Activated CD8-positive, alpha-beta T cell treated with anti-CD3 and anti-CD28 coated beads, Interleukin-2, amount 10 ng/mL, durations not matched to agents 7 days and 5 days (primary cell): ENCODE measurements at places on chromosomes 3 and 15.

GRCh38 chr3:70849911-70850699 lies 537.7 kb upstream of the MDFIC2 start:
- no peak for DNase-seq

GRCh38 chr3:186200726-186201125 lies 91.8 kb upstream of the ETV5 start:
- no peak for DNase-seq

DNA sequence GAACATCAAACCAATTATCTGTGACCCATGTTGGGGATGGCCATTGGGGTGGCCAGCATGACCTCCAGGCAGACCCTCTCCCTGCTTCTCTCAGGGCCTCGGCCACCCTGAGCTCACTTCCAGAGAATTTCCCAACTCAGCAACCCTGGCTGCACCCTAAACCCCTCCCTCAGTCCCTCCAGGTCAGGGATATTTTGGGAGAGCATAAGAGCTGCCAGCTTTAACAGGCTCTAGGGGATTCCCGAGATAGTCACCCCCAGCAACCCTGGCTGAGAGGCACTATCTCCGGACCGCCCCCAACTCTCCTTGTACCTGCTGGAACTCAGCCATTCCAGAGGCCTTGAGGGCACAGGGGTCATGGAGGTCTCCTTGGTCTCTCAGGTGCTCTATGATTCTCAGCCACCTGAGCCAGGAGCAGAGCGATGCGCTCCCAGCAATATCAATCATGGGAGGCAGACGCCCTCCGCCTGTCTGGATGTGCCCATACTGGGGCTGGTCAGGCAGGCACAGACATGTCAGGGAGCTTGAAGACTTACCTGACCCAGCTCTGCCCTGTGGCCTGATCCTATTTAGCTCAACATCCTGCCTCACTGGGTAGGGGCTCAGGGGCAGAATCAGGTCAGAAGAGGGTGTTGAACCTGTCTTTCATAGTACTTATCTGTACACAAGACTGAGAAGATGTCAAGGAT lies 34.9 kb upstream of the CILP start:
- DNase-seq = no peak

DNA sequence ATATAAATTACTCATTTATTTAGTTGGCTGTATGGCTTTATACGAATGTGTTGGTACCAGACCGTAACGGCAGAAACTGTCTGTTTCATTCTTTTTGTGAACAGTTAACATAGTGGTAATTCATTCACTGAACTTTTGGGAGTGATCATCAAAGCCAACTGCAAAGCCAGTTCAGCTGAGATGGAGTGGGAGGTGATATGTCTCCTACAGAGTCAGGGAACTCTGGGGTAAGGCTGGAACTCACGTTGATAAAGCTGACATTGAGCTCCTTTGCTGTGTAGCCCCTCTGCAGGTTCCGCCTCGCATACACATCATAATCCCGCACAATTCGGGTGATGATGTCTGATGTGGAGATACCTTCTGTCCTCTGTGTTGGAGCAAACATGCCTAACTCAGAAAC lies 25.4 kb downstream of the SLC51A start:
- no peak for DNase-seq

DNA sequence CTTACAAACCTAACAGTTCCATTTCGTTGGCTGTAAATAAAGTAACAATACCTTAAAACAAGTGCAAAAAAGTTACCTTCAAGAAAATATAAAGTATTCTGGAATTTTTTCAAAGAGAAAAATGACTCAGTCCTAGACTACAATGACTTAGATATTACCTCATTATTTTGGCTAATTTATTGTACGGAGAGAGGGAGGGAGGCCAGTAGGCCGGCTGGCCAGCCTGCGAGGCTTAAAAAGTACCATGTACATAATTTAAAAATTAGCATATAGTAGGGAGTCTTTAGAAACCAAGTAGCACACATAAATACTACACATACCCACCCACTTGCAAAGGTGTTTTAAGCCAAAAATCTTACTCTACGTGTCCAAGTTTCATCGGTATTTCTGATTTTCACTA lies 41.9 kb upstream of the MAP4 start:
- DNase-seq = no peak

GRCh38 chr15:71355268-71355667 lies 240.0 kb downstream of the THSD4 start:
- DNase-seq = no peak

DNA sequence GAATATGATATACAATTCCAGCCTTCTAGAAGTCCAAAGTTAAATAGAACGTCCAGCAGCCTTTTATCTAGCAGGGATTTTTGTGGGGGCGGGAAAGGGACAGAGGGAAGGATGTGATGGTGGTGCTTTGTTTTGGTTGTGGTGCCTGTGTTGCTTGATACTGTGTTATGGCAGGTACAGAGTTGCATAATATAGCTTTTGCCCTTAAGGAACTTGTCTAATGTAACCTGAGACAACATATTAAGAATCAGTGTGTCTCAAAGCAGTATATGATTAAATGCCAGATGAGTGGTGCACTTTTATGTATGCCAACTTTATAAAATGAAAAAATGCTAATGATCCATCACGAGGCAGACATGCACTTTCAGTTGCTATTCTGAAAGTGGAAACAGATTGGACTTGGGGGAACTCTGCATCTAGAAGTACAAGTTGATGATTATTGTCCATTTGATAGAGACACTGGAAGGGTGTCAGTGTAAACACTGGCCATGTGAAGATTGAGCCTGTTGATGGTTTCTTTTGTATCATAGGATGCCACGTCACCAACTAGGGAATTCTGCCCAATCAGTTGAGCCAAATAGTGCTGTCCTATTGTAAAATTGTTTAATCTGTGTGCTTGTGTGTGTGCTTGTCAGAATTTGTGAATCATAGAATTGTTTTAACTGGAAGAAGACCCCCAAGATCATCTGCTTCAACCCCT lies 23.0 kb downstream of the NEO1 start:
- DNase-seq = no peak

- DNase-seq = no peak
Measured at GRCh38 chr15:73436613-73437012, 6.4 kb upstream of the REC114 start.

- no peak for DNase-seq
Measured at GRCh38 chr15:40161693-40162391, 973 bp downstream of the BUB1B start.

- no peak for DNase-seq
Measured at GRCh38 chr3:162945626-162946025, 1449.0 kb downstream of the OTOL1 start.

DNA sequence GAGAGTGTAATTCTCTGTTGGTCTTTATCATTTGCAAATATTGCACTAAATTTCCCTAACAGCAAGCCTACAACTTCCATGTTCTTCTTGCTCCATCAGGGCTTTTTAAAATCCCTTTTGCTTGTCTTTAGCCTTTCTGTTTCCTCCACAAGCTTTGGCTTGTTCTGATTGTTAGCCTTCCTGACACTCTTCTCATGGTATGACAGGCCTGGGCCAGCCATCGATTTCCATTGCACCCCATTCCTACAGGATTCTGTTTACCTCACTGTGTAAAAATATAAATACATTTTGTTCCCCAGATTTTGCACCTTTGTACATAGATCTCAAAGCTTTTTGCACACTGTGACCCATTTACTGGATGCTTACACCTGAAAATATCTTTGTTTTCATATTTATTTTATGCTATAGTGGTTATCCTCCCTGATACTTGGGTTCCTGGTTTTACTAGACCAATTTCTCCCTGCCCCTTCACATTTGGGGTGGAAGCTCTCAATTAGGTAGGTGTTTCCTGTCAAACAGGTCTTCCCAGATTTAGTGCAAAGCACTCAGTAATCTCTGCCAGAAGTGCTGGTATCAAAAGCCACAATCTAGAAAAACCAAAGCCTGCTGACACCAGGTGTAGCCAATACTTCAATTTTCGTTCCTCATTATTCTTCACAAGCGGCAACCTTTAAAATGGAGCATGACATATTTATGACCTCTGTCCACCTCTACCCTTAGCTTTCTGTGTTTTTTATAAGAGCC lies 57.9 kb upstream of the PPP2R3A start:
- no peak for DNase-seq

DNA sequence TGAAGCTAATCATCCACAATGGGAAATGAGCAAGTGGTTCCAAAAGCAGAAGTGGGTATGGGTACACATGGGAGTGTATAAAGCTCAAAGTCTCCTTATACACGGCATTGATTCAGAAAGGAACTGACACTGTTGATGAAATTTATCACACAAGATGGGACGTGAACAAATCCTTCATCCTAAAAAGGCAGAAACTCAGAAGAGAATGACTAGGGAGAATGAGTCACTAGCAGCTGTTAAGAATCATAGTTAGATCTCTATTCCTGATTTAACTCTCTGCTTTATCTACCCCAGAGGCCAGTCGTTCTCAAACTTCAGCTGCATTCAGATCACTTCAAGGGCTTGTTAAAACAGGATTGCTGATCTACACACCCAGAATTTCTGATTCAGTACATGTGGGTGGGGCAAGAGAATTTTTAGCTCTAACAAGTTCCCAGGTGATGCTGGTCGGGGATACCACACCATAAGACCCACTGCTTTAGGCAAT lies 97.7 kb upstream of the PHLDB2 start:
- no peak for DNase-seq

- DNase-seq = no peak
Measured at GRCh38 chr15:89554247-89554646, 21.0 kb upstream of the TICRR start.

GRCh38 chr3:148903941-148904340 lies 38.8 kb downstream of the CPA3 start:
- DNase-seq = no peak

- no peak for DNase-seq
Measured at GRCh38 chr15:31024330-31024729, 32.9 kb upstream of the MTMR10 start.

DNA sequence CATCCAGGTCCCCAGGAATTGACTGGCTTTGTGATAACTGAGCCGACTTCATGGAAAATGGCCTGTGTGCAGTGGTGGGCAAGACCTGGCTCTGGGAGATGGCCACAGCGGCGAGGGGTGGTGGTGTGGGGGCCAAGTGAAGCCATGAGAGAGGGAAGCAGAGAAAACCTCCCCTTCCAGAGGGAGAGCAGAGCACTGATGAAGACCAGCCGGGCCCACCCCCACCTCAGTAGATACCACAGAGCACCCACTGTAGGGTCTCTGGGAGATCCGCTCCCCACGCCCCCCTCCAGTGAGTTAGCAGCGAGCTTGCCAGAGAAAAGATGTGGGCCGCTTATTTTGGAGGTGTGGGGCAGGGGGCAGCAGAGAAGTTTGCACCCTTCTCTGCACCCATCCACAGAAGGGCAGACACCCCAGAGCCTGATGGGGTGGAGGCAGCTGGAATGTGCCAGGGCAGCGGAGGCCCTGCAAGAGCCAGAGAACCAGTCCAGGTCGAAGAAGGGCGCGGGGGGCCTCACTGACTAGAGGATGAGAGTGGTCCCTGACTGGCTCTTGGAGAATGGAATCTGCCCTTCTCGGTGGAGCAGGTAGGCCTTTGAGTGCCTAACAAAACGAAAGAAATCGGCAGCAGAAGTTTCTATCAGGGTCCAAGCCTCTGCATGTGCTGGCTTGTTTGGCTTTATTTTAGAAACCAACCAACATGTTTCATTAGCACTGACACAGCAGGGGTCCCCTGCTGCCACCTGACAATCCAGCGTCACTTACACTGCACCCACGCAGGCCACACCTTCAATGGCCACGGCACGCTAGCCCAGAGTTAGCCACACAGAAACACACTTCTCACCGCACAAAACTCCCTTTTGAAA lies 28.3 kb downstream of the MELTF start:
- no peak for DNase-seq

DNA sequence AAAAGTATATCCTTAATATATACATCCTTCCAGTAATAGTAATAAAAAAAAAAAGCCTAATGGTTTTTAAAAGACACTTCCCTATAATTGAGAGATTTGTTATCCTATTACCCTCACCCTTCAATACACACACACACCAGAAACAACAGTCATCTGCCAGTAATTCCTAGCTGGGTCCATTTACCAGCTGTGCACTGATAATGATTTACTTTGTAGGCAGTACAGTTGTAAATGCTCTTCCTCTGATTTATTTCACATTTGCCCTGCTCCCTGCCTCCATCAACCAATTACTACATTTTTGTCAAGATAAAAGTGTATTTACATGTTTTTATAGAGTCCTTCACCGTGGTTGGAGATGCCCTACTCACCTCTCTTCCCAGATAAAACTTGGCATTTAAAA lies 12.4 kb downstream of the TPM1 start:
- no peak for DNase-seq
